ENCODE measurements at places on chromosomes 6 and 20. TPM values are rescaled to one million over a fixed set of nuclear protein-coding genes. Genes with fewer than 3 reads are reported as not detected.

The TMEM74B gene
- 1.2 TPM for total RNA-seq

The NOTCH4 gene
- 0.48 TPM for total RNA-seq

DNA sequence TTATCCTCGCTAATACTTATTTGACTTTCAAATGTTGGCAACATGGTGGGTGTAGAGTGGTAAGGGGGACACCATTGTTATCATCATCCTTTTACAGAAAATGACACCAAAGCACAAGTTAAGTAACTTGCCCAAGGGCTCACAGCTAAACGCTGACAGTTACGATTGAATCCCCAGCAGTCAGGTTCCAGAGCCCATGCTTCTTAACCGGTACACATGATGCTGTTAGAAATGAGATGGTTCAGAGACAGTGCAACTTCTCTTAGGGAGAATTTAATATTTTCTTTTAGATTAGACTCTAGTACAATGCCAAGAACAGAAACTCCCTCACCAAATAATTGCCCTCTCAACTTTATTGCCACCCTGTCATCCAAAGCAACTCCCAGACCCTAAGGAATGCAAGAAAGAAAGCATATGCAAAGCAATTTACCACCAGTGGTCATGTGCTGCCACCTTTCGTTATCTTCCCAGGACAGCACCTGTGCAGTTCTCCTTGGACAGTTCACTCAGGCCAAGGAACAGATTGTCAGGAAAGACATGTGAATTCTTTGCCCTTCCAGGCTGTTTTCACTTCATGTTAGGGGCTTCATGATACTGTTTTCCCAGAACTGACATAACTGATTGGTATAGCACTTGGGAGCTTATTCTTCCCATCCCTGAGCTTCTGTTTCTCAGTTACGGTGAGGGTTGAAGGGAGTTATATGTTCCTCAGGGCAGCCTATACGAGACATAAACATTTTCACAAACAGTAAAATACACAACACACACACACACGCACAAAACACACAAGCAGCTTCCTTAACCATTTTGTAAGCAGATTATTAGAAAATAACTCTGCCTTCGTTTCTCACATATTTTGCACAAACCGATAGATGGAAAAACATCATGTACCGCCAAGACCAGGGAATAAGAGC is 5.1 kb downstream of the HLA-DMA start:
- DNase-seq = no peak

- no peak for DNase-seq
Observed at GRCh38 chr6:89582669-89583325, 55.8 kb downstream of the LYRM2 start.

The MUC21 gene
- total RNA-seq = not detected

DNA sequence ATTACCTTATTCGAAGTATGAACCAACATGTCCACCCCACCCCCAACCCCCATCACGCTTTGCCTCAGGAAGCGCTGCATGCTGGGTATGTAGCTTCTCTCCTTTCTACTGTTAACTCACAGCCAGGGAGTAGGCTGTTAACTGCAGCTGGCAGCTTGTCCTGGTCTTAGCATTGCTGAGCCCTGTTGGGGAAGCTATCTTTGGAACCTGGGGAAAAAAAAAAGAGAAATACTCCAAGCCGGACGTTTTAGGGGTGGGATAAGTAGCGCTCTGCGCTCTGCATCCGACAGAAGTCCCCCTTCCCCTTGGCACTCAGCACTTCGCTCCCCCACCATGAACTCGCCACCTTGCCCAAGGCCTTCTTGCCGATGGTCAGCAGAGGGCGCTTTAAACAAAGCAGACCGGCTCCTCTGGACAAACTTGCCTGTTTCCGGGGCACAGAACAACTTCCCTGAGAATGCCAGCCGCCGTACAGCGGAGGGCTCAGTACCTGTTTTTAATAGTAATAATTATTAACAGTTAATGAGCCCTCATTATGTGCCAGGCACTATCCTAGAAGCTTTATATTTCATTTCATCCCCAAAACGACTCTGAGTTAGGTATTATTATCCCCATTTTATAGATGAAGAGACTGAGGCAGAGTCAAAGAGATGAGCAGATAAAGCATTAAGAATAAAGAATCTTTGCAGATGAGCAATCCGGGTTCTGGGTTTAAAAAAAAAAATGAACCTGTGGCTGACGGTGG is 35.2 kb upstream of the MDFI start:
- peak; percentile 66 for DNase-seq

- no peak for DNase-seq
Observed at GRCh38 chr6:84332139-84333034, 104.9 kb upstream of the CEP162 start.

The ZKSCAN8 gene
- total RNA-seq = 20.8 TPM

The TUBB1 gene
- total RNA-seq = not detected

The TCP11 gene
- total RNA-seq = not detected

DNA sequence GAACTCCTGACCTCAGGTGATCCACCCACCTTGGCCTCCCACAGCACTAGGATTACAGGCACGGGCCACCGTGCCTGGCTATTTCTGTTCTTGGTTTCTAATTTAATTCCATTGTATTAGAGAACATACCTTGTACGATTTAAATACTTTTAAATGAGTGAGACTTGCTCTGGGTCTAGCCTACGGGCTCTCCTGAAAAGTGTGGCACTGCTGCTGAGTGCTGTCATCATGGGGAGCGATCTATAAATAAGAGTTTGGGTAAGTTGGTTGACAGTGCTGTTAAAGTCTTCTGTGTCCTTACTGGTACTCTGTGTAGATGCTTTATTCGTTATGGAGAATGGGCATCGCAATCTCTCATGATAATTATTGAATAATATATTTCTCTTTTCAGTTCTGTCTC is 35.0 kb upstream of the BHLHE23 start:
- DNase-seq = no peak

DNA sequence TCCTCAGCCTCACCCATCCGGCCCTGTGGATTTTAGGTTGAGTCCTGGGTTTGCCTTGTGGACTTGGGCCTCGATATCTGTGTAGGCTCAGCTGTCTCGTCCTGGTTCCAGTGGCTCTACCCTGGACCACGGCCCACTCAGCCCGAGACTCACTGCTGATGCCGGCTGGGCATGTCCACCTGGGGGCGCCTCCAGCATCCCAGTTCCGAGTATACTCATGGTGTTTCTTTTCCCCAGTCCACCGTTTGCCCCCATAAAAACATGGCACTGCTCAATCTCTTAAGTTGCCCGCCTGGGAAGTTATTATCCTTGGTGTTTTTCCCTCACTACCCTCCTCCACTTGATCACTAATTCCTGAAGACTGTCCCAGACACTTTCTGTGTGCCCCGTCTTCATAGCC is 99.1 kb downstream of the ARID1B start:
- DNase-seq = no peak

DNA sequence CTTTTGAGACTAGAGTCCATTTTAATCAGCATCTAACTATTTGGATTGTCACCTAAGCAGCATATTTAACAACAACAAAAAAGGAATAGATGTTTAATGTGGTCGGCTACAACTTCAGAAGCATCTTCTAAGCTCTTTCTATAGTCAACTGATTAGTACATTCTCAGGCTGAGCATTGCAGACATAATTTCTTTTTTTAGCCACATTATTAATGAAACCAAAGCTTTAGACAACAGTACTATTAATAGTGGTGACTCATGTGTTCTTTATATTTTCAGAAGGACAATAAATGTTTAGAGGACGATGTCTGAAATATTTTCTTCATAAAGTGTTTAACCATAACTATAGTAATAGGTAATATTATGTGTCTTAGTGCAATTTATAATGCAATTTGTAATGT is 52.4 kb downstream of the TPD52L1 start:
- no peak for DNase-seq

DNA sequence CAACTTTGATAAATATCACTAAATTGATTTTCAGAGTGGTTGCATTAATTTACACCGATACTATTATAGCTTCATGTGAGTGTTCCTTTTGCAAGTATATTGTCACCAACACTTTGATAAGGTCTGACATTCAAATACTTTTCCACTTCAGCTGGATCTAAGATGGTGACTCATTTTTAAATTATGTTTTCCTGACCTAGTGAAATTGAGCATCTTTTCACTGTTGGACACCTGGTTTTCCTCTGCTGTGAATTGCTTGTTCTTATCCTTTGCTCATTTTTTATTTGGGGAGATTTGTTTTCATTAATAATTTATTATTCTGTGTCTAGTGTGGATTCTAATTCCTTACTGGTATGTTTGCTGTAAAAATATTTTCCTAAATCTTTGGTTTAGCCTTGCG is 85.2 kb upstream of the PRDM1 start:
- no peak for DNase-seq

- no peak for DNase-seq
Observed at GRCh38 chr6:151837223-151837622, 29.7 kb downstream of the ESR1 start.

DNA sequence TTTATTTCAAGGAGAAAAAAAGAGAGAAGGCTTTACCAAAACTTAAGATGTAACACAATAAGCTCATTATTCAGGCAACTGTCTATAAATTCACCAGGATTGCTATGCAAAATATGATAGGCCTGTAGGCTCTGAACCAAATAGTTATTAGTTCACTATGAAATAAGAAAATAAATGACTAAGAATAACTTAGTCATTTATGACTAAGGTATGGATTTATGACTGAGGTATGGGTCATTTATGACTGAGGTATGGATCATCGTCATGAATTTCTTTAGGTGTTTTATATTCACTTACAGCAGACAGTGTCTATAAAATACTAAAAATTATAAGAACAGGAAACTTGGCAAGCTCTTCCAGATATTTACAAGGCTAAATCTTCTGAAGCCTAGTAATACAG is 52.1 kb upstream of the SNX9 start:
- no peak for DNase-seq

DNA sequence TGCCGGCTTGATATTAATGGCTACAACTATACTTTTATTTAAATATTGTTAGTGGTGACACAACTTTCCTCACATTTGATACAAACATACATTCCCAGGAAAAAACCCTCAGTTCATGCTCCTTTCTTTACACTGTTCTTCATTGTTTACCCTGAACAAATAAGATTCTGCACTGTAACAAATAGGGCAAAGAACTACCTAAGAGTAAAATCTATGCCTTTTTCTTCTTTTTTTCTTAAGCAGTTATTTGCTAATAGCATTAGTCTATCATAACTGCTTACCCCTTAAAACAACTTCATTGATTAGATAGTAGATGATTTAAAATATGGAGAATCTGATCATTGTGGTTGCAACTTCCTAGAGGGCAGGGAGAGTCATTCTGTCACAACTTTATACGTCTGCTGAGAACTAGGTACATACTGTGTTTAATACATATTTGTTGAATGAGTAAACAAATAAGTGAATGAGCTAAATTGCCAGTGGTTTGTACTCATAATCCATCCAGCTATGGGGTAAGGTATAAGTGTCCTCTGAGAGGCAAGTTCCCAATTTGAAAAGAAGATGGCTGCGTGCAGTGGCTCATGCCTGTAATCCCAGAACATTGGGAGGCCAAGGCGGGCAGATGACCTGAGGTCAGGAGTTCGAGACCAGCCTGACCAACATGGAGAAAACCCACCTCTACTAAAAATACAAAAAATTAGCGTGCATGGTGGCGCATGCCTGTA is 161.0 kb downstream of the CDK19 start:
- no peak for DNase-seq

DNA sequence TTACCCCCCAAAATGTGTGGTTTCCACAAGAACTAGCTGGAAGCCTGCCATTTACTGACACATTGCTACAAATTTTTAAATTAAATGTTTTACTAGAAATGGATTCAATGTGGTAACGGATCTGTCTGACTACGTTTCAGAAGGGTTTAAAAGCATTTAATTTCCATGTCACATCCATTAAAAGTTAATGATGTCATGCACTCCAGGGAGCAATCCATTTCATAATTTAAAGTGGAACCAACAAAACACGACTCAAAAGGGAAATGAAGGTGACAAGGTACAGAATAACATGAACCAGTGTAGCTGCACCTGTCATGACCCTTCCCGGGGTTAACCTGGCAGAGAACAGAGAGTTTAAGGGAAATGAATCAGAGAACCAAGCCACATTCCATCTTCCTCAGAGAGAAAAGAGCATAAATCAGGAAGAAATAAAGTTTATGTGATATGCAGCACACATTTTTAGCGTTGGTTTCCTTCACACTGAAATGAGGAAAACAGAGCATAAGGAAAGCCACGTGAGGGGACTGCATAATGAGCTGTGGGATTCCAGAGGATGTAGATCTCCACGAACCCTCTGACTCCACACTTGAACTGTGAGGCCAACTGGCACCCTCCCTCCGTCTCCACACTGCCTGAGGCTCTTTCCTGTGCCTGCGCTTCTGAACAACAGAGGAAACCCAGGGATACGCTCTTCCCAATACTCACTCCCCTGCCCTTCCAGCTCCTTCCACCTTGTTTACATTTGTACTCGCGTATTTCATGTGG is 170.3 kb upstream of the AHI1 start:
- no peak for DNase-seq

The KCNQ2 gene
- total RNA-seq = not detected

DNA sequence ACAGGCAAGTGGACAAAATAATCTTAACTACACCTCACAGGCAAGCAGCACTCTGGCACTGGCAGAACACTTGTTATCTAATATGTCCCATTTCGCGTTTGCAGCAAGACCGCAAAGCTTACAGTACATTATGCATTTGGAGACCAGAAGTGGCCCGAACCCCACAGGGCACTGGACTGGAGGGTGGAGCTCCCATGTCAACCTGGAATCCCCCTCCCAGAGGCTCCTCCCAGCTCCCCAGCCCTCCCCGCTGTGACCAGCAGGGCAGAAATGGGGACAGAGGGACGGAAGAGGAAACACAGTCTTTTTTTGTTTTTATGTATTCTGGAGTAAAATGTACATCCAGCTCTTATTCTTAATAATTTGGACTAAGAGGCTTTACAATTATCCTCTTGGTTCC is 263.7 kb downstream of the SMOC2 start:
- no peak for DNase-seq

The PDYN gene
- not detected for total RNA-seq

DNA sequence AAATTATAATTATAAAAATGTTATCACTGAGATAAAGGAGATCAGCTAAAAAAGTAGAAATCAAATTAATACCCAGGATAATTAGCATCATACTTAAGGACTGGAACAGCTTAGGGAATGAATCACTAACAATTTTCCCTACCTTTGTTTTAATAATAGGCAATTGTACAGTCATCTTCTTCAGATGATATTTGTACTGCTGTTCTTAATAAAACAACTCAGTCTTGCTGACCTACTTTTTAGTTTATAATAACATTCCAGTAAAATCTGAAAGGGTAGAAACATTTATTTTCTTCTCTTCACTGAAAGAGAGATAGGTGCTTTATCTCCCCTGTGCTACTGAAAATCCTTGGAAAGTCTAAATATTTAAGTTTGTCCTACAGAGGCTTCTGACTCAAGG is 271.2 kb upstream of the THEMIS start:
- DNase-seq = no peak

The PLEKHG1 gene
- 1.8 TPM for total RNA-seq

- no peak for DNase-seq
Observed at GRCh38 chr6:18263418-18264218, 712 bp downstream of the DEK start.

GRCh38 chr6:160427312-160428068 is 79.3 kb downstream of the SLC22A3 start:
- no peak for DNase-seq

DNA sequence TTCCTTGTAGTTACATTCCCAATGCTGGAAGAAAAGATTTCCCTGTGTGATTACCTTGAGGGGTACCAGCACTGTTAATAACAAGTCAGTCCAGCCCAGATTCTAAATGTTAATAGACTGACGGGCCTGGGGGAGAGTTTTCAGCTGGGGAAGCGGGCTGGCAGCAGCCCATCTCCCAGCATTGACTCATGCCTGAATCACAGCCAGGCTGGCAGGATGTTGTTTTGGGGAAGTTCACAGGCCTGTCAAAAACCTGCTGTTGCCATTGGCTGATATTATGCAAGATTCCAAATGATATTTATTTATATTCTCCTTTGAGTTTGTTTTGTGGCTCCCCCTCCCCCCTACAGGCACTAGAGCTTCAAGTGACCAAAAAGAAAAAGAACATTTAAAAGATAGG is 213.9 kb upstream of the CNR1 start:
- no peak for DNase-seq
